ENCODE measurements at places on chromosomes 7 and 10. TPM values are rescaled to one million over a fixed set of nuclear protein-coding genes. Genes with fewer than 3 reads are reported as not detected.

The ADAM8 gene
- 0.13 TPM for total RNA-seq

DNA sequence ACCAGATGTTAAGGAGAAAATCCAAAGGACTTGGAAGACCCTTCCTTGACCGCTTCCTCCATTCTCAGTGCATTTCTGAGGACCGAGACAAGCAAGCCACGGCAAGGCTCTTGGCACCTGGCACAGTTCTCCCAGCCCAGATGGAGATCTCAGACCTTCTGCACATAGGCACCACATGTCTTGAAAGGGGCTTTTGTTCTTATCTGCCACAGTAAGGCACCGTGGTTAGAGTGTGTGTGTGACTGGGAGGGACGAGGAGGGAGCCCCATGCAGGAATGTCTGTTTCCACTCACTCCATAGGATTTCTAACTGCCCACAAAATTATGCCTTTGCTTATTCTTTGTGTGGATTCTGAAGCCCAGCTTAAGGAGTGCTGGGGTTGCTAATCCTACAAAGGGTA, 10.3 kb upstream of the WDR86 start:
- no peak for DNase-seq

DNA sequence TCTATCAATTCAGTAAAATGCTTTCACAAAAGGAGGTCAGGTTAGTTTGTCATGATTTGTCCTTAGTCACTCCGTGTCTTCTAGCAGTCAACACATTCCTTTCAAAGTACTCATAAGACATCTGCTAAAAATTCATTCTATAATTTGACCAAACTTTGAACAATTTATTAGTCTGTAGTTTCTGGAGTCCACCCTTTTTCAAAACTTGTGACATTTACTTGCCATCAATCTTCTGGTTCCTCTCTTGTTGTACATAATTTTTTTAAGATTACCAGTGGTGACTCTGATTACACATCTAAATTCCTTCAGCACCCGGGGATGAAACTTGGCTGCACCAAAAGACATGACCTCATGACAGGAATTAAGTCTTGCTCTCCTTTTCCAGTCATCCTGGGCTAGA, 130.1 kb downstream of the NEBL start:
- no peak for DNase-seq

GRCh38 chr10:124324856-124325632, 93.7 kb downstream of the OAT start:
- DNase-seq = no peak

The CAMK2B gene
- total RNA-seq = 0.13 TPM

- no peak for DNase-seq
Observed at GRCh38 chr10:116157485-116157884, 115.5 kb downstream of the GFRA1 start.

- DNase-seq = no peak
Observed at GRCh38 chr10:91050371-91051034, 129.6 kb upstream of the ANKRD1 start.

DNA sequence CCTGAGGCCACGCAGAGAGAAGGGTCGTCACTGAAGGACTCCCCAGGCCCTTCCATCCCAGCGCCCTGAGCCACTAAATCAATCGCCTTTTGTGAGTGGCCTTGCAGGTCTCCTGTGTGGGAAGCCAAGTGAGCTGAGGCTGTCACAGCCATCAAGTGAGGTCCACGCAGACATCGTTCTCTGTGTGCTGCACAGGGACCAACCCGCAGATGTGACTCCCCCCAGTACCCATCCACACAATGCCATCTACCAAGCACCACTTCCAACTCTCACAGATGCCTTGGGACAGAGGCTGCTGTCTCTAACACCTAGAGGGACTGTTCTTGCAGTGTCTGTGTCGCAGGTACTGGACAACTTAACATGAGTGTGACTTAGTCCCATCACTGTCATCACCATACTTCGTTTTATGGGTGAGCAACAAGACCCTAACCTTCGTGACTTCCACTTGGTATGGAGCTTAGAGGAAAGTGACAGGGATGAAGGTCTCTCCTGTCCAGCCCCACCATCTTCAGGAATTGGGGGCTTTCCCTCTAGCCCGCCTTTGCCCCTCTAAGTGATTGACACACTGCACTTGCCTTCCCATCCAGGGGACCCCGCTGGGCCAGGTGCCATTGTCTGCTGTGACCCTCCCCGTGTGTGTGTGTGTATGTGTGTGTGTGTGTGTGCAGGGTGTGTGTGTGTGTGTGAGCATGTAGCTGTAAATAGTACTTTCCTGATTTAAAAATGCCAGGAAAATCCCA, 51.4 kb upstream of the TMEM72 start:
- no peak for DNase-seq

DNA sequence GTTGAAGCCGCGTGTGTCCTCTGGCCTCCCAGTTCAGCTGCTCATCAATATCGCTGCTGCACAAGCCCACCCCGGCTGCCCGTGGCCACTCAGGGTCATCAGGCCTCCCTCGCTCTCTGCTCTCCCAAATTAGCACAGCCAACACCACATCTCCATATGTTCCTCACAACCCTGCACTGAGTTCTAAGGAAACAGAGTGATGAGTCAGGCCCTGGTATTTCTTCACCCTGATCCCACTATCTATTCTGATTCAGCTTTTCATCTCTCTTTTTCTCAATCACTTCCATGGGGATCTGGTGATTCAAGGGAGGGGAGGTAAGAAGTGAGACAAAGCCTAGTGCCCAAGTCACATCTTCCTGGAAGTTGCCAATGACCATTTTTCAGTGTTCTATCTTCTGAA, 23.8 kb downstream of the CYTH3 start:
- DNase-seq = no peak

The CLDN15 gene
- total RNA-seq = 3.2 TPM

The CYP3A5 gene
- total RNA-seq = not detected

DNA sequence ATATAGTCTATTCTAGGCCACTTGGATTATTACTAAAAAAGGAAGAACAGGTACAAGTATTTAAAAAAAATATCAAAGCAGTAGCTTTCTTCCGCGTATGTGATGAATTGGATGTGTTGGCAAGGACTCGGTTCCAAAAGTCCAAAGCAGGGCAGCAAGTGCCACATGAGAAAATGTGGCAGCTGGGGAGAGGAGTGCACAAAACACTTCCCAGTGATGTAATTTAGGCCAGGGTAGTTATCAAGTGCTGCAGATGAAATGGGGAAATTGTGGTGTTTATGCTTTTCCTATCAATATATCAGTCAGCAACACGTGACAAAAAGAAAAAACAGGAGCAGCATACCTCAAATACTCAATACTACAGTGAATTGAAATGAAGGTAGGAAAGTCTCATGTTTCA, 7.0 kb downstream of the RHOBTB1 start:
- no peak for DNase-seq

GRCh38 chr7:131188367-131189339, 139.0 kb upstream of the MKLN1 start:
- peak; percentile 52 for DNase-seq

The NEUROD6 gene
- not detected for total RNA-seq

The LIPM gene
- total RNA-seq = not detected

GRCh38 chr10:79259834-79260233, 87.4 kb upstream of the PPIF start:
- peak; percentile 55 for DNase-seq

The ASIC3 gene
- total RNA-seq = under 0.01 TPM

Measured in dermis microvascular lymphatic vessel endothelial cell (primary cell).